ENCODE measurements at places on chromosomes 16 and 17. TPM values are rescaled to one million over a fixed set of nuclear protein-coding genes. Genes with fewer than 3 reads are reported as not detected.

TEKT1 gene
- total RNA-seq: not detected

STXBP4 gene
- total RNA-seq: 20.8 TPM

GRCh38 chr16:28181515-28181914 lies 30.2 kb downstream of the XPO6 start:
- H3K36me3 ChIP-seq: peaks cover 13% of the 10 kb centered on the region
- no peaks in the 10 kb centered on the region for H3K27me3 ChIP-seq
- H3K4me3 ChIP-seq: no peak overlapping the region
- no peak for DNase-seq
- peaks cover 54% of the 10 kb centered on the region for H3K4me1 ChIP-seq

DNA sequence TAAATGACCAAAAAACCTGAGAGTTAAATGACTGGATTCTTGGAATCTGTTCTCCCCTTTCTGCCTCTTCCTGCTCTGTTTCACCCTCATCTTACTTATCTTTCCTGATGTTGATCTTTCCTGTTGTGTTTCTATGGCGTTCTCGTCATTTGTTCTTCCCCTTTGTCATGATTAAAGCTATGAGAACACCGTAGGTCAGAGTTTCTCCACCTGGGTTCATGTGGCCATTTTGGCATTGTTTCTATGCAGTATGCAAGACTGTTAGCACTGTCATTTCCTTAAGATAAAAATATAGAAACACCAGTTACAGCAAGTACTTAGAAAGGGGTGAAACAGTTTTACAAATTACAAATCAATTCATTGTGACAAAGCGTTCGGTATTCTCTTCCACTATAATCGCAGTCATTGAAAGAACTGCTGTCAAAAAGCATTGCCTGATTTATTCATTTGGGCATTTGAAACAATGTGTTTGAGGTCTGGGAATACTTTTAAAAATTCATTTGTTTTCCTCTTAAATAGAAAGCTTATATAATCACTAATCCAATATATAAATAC lies 166.0 kb downstream of the PHKB start:
- H3K36me3 ChIP-seq: peaks cover 10% of the 10 kb centered on the region
- no peak overlapping the region for H3K4me3 ChIP-seq
- no peak overlapping the region for H3K27ac ChIP-seq

- peaks cover 14% of the 10 kb centered on the region for H3K4me1 ChIP-seq
- H3K4me3 ChIP-seq: no peak overlapping the region
- H3K36me3 ChIP-seq: peaks cover 19% of the 10 kb centered on the region
- no peaks in the 10 kb centered on the region for H3K27me3 ChIP-seq
- H3K27ac ChIP-seq: peak overlapping the region; percentile 52
These were observed 18.4 kb downstream of the CARHSP1 start for GRCh38 chr16:8850279-8850885.

DNA sequence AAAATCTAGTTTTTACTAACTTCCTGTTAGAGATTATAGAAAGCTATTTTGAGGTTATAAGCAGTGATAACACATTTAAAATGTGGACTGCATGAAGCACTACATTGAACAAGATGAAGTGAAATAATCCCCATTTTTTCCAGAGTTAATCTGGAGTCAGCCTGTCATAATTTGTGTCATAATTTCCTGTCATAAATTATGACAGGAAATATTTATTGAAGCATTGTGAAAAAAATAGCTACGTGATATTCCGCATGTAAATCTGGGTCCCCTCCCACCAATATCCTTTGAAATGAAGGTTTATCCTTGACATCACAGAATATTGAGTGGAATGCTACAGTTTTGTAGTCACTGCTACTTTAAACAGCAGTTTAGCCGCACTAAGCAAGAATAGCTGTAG lies 40.1 kb downstream of the OMG start:
- H3K36me3 ChIP-seq: peaks cover 29% of the 10 kb centered on the region
- peaks cover 11% of the 10 kb centered on the region for H3K4me1 ChIP-seq
- H3K4me3 ChIP-seq: no peak overlapping the region
- no peak overlapping the region for H3K27ac ChIP-seq
- no peaks in the 10 kb centered on the region for H3K27me3 ChIP-seq
- DNase-seq: no peak

DNA sequence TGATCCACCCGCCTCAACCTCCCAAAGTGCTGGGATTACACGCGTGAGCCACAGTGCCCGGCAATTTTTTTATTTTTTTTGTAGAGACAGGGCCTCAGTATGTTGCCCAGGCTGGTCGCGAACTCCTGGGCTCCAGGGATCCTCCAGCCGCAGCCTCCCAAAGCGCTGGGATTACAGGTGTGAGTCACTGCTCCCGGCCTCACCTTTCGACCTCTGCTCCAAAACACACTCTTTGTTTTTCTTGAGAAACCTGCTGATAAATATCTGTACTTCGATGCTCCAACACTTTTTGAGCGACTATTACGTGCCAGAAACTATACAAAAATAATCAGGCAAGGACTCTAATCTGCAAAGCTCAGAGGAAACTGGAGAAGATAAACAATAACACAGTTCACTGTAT lies 1.0 kb downstream of the MED1 start:
- H3K4me3 ChIP-seq: peak overlapping the region; percentile 95
- no peak for DNase-seq
- H3K4me1 ChIP-seq: peaks cover 15% of the 10 kb centered on the region

- H3K4me1 ChIP-seq: peaks cover 13% of the 10 kb centered on the region
- no peak for DNase-seq
- H3K36me3 ChIP-seq: peaks cover 2% of the 10 kb centered on the region
- no peak overlapping the region for H3K27ac ChIP-seq
These were observed 1.5 kb downstream of the SLC16A6 start for GRCh38 chr17:68289473-68289872.

GRCh38 chr16:31471875-31472708 lies at the start of gene TGFB1I1:
TGFB1I1 (plus strand) TSS chr16:31472152; CDS start chr16:31472189, 37 bp downstream.
- DNase-seq: no peak
- H3K36me3 ChIP-seq: peaks cover 17% of the 10 kb centered on the region
- peak within 1 kb of the TSS; percentile 96 for H3K27ac ChIP-seq
- H3K4me1 ChIP-seq: peaks cover 38% of the 10 kb centered on the region

DNA sequence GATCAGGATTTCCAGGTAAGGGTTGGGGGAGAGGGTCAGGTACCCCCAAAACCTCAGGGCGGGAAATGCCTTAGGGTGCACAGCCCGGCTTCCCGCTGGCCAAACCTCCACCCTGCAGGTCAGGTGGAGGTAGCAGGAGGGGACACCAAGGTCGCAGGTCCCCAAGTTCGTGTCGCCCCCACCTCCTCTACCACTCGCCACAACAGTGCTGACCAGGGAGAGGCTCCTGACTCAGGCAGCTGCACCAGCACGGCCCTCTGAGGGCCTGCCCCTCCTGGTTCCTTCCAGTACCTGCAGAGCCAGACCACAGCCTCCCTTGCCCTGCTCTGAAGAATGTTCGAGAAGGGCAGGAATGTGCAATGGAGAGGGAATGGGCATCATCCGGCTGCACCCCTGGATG lies 3.9 kb downstream of the MRPL28 start:
- H3K4me1 ChIP-seq: peaks cover 19% of the 10 kb centered on the region
- no peak overlapping the region for H3K4me3 ChIP-seq

GRCh38 chr16:72111657-72112451 lies 18.2 kb downstream of the DHX38 start:
- H3K27ac ChIP-seq: no peak overlapping the region
- no peak for DNase-seq
- H3K27me3 ChIP-seq: no peaks in the 10 kb centered on the region
- H3K4me3 ChIP-seq: no peak overlapping the region

GRCh38 chr17:753418-753817 lies 1.4 kb upstream of the GEMIN4 start:
- H3K27me3 ChIP-seq: no peaks in the 10 kb centered on the region
- H3K4me1 ChIP-seq: peaks cover 23% of the 10 kb centered on the region
- peak overlapping the region; percentile 42 for H3K4me3 ChIP-seq
- H3K27ac ChIP-seq: no peak overlapping the region

DNA sequence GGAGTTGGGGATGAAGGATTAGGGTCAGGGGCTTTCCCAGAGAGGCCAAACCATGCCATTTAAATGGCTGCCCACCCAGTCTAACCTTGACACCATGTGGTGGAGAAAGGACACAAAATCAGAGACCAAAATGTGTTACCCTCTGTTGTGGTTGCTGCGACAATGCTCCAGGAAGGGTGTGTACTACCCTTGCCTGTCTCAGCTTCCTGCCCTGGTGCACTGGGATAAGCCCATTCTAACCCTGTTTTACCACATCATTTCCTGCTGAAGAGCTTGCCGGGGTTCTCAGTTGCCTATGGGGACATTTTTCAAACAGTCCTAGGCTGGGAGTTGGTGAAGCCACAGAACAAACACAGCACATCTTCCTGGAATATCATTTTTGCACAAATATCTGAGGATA lies 4.9 kb downstream of the OR4D1 start:
- H3K4me3 ChIP-seq: no peak overlapping the region
- peaks cover 8% of the 10 kb centered on the region for H3K4me1 ChIP-seq
- H3K36me3 ChIP-seq: no peaks in the 10 kb centered on the region
- DNase-seq: no peak
- no peak overlapping the region for H3K27ac ChIP-seq

GRCh38 chr17:83078378-83079351 lies 744 bp upstream of the METRNL start:
- peak overlapping the region; percentile 42 for H3K4me3 ChIP-seq
- H3K4me1 ChIP-seq: peaks cover 33% of the 10 kb centered on the region
- H3K36me3 ChIP-seq: peaks cover 9% of the 10 kb centered on the region
- H3K27me3 ChIP-seq: no peaks in the 10 kb centered on the region
- DNase-seq: no peak

DNA sequence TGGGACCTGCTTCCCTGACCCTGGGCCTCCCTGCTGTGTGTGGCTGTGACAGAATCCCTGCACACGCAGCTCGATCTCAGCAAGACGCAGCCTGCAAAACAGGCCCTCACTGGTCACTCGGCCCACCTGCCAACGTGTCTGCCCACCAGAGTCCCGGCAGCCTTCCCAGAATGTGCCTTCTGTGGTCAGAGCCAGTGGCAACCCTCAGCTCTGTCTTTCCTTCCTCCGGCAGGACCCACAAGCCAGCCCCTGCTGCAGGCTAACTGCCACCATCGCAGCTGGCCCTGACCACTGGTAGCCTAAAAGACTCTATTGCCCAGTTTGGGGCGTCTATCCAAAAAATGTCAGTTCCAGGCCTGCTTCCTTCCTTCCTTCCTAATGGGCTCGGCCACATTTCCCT lies 83.2 kb downstream of the LITAF start:
- no peaks in the 10 kb centered on the region for H3K36me3 ChIP-seq
- no peak for DNase-seq
- no peak overlapping the region for H3K27ac ChIP-seq
- H3K27me3 ChIP-seq: no peaks in the 10 kb centered on the region
- H3K4me3 ChIP-seq: no peak overlapping the region
- H3K4me1 ChIP-seq: no peaks in the 10 kb centered on the region

DNA sequence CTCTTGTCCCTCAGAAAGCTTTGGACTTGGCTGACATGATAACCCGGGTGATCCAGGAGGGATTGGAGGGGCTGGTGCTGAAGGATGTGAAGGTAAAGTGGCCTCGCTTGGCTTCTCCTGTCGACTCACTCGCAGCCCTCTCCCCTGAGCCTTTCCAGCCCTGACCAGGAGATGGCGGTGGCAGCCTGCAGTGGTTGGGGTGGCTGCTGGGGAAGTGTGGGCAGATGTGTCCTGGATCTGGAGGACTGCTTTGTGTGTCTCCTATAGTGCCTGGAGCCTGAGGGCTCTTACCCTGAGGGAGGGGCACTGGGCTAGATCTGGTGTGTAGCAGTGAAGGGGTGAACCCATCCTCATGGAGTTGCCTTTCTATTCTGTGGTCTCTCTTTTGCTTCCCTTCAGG lies 17.9 kb downstream of the LIG3 start:
- H3K4me1 ChIP-seq: peaks cover 14% of the 10 kb centered on the region
- peak overlapping the region; percentile 79 for H3K27ac ChIP-seq
- peak; percentile 89 for DNase-seq
- H3K4me3 ChIP-seq: no peak overlapping the region
- H3K36me3 ChIP-seq: peaks cover 16% of the 10 kb centered on the region
- H3K27me3 ChIP-seq: no peaks in the 10 kb centered on the region

GRCh38 chr16:51559901-51560300 lies 408.8 kb upstream of the SALL1 start:
- no peak for DNase-seq
- H3K27ac ChIP-seq: no peak overlapping the region
- H3K4me1 ChIP-seq: no peaks in the 10 kb centered on the region
- no peak overlapping the region for H3K4me3 ChIP-seq
- H3K36me3 ChIP-seq: no peaks in the 10 kb centered on the region
- no peaks in the 10 kb centered on the region for H3K27me3 ChIP-seq

GRCh38 chr16:77585379-77586251 lies 136.7 kb upstream of the NUDT7 start:
- H3K4me1 ChIP-seq: no peaks in the 10 kb centered on the region
- no peak overlapping the region for H3K4me3 ChIP-seq
- no peak overlapping the region for H3K27ac ChIP-seq
- DNase-seq: no peak
- no peaks in the 10 kb centered on the region for H3K36me3 ChIP-seq
- peaks cover 8% of the 10 kb centered on the region for H3K27me3 ChIP-seq

DNA sequence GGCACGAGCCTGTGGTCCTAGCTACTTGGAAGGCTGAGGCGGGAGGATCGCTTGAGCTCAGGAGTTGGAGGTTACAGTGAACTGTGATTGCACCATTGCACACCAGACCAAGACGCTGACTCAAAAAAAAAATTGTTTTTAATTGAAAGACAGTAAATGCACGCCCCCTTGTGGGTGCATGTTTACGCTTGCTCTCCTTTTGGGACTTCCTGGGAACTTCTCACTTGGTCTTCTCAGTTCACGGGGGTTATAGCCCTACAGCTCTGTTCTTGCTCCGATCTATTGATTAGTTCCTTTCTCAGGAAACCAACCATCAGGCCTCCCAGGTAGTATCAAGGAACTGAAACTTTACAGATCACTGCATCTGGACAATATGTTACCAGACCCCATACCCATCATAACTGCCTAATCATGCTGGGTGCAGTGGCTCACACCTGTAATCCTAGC lies 14.2 kb upstream of the RIPOR1 start:
- H3K4me3 ChIP-seq: no peak overlapping the region
- no peaks in the 10 kb centered on the region for H3K36me3 ChIP-seq
- DNase-seq: no peak
- no peaks in the 10 kb centered on the region for H3K27me3 ChIP-seq

- no peak for DNase-seq
- no peak overlapping the region for H3K4me3 ChIP-seq
- H3K27ac ChIP-seq: no peak overlapping the region
- H3K27me3 ChIP-seq: no peaks in the 10 kb centered on the region
These were observed 14.5 kb upstream of the RASD1 start for GRCh38 chr17:17510456-17511292.

GRCh38 chr17:37174205-37174604 lies 201.6 kb upstream of the C17orf78 start:
- peaks cover 23% of the 10 kb centered on the region for H3K4me1 ChIP-seq
- DNase-seq: no peak
- H3K27ac ChIP-seq: no peak overlapping the region
- H3K4me3 ChIP-seq: no peak overlapping the region
- peaks cover 9% of the 10 kb centered on the region for H3K36me3 ChIP-seq
- no peaks in the 10 kb centered on the region for H3K27me3 ChIP-seq

All from osteocyte (in vitro differentiated cells).